ENCODE measurements at places on chromosomes 11 and 22.

DNA sequence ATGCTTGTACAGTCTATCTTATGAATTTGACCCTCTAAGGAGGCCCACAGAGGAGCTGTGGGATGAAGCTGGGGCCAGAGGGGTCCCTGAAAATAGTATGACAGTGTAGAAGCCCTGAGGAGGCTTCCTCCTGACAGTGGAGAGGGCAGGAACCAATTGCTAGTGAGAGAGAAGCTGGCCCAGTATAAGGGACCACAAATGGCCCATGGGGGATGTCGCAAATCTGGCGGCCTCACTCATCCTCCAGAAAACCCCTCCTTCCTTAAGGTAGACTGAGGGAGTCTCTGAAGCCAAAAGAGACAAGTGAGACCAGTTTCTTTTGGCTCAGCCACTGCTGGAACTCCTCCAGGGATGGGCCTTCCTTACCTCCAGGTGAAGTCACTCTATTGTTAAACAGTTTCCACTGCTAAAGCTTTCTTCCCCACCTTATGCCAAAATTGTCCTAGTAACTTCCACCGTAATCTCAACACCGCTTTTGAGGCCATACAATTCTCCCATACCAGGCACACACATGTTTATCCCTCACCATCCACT is 17.8 kb upstream of the CASTOR1 start:
- DNase-seq: no peak

DNA sequence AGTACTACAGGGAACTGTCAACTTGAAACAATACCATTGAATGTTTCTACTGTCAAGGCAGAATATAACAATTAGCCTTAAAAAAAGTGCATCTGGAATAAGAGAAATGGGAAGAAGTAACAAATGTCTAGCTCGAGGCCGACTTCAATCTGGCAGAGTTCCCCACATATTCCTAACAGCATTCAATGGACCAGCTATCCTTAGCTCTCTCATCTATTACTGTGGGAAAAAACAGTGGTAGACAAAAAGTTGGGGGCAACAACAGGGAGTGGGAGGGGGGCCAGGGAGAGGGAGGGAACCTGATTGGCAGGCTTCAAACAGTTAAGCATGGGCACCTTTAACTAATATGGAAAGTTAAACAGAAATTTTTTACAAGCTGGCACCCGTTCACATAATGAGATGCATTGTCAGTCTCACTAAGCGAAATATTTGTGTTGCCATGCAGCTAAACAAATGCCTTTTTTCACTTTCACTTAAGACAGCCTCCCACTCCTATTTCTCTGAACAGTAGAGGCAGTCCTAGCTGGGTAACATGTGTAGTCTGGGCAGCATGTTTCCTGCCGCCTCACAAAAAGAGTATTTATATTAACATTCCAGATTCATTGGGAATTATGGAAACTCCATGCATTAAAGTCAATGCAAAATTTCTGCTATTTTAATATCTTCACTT is 62.2 kb upstream of the SOX6 start:
- DNase-seq: no peak

GRCh38 chr11:75767228-75767572 is 1.4 kb upstream of the DGAT2 start:
- no peak for DNase-seq

GRCh38 chr11:24271798-24272197 is 225.1 kb upstream of the LUZP2 start:
- no peak for DNase-seq

DNA sequence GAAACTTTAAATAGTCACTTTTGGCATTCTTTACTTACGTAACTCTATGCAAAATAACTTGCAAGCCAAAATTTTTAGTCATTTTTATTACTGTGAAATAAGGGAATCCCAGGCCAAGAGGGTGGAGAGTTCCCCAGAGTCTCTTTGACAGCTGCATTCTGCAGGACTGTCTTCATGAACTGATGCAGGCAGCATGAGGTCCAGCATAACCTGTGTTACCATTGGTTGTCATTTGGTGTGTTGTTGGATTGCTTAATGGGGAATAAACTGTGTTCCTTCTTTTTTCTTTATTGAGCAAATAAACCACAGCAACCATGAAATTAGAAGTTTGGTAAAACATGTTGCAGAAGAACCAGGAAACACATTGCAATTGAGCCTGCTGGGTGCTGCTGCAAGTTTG is 24.6 kb downstream of the MMP27 start:
- no peak for DNase-seq

DNA sequence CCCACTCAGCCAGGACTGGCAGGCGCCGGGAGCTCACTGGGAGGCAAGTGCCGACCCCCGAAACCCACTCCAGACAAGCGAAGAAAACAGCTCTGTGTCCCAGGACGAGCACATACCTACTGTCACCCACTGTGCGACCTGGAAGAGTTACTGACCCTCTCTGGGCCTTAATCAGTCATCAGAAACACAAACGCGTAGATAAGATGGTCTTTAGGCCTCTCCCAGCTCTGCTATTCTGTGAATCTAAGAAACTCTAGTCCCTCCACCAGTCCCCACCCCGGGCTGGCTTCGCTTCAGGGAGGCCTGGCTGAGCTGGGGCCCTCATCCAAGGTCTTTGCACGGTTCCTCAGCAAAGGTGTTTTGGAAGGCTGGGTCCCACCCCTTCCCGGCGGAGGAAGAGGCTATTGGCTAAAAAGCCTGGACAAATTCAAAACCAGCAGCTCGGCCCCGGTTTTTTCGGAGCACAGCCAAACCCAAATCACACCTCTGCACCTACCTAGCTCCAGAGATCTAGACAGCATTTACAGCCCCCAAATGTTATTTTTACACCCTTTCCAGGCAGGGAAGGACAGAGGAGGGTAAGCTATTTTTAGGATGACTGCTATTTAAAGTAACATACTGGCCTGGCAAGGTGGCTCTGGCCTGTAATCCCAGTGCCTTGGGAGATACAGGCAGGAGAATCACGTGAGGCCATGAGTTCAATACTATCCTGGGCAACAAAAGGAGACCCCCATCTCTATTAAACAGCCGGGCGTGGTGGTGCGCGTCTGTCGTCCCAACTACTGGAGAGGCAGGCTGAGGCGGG is 13.2 kb upstream of the HDHD5 start:
- no peak for DNase-seq

- no peak for DNase-seq
Observed at GRCh38 chr22:45251825-45252224, 11.1 kb upstream of the KIAA0930 start.

DNA sequence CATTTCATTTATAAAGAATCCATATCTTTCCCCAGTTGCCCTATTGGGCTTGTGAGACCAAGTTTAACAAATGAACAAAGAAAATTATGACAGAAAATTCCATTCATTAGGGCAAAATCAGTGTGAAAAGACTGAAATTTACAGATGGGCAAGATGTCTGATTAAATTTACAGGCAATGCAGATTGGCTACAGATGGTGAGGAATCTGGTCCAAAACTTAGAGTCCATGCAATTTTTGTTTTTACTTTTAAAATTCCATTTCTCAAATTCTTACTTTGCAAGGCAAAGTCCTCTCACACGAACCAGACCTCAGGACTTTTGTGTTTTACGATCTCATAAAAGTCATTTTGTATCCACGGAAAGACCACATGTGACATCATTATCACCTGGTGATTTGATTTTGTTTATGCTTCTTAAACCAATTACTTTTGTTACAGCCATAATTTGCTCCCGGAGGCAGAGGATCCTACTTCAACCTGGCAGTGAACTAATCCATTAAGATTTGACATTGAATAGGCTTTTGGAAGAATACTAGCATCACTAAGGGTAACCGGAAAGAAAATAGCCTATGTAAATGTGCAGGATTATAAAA is 843.7 kb upstream of the CHORDC1 start:
- no peak for DNase-seq

DNA sequence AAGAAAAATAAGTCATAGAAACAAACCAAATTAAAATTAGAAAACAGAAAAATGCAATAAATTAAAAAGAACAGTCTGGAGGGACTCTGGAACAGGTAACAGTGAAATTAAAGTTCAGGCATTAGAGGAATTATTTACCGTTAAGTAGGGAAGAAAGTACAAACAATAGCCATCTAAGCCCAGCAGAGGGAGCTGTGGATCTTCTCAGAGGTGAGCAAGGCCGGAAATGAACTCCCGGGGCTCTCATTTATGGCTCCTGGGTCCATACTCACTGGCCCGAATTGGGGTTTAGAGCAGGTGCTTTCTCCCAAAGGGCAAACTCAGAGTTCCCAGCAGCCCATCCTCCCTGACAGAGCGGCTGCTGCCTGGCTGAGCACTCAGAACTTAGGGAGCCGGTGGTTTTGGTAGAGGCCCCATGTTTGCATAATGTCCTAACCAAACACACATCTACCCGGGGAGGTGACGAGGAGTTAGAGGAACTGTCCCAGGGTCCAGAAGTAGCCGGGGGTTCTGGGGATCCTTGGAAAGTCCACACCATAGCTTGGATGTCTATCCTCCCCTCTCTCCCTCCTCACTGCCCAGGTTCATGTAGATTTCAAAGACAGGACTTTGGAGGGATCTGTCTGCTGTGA is 87.8 kb upstream of the VPREB1 start:
- DNase-seq: no peak

DNA sequence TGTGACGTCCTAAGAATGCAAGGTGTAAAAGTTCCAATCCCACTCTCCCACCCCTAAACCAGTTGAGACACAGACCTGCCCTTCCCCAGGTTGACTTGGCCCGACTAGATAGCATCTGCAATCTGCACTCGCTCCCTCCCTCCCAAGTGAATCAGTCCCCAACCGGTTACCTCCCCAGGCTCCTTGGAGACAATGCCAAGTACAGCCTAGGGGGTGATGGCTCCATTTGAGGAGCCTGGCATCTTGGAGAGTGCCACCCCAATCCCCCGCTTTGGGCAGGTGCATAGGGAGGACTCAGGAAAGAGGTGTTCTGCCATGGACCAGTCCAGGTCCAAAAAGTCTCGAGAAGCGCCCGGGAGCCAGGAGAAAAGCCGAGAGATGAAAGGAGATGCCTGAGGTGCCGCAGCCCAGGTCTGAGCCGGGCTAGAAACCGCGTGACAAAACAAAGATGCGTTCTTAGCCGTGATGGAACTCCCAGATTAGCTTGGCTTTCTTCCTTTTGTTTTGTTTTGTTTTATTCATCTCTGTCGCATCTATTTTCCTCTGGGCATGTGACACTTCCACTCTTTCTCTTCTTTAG is 18.7 kb upstream of the SNX32 start:
- DNase-seq: no peak

- DNase-seq: no peak
Observed at GRCh38 chr22:30582788-30583545, 8.5 kb upstream of the GAL3ST1 start.

DNA sequence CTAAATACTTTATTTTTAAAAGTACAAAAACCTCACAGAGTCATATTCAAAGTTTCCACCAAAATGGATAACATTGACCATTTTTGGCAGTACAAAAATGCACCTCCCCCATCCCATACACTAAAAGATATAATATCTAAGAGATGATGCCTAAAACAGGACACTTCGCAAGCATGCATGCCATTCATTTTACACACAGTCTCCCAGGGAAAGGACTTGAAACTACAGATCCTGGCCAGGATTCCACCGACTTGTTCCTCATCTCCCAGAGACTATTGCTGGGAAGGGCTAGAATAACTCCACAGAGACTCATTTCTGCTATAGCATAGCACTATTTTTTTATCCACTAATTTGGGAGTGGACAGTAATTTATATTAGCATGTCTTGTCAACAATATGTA is 81.7 kb downstream of the MTNR1B start:
- no peak for DNase-seq

GRCh38 chr22:48476577-48476976 is 1351.1 kb downstream of the BRD1 start:
- DNase-seq: no peak

DNA sequence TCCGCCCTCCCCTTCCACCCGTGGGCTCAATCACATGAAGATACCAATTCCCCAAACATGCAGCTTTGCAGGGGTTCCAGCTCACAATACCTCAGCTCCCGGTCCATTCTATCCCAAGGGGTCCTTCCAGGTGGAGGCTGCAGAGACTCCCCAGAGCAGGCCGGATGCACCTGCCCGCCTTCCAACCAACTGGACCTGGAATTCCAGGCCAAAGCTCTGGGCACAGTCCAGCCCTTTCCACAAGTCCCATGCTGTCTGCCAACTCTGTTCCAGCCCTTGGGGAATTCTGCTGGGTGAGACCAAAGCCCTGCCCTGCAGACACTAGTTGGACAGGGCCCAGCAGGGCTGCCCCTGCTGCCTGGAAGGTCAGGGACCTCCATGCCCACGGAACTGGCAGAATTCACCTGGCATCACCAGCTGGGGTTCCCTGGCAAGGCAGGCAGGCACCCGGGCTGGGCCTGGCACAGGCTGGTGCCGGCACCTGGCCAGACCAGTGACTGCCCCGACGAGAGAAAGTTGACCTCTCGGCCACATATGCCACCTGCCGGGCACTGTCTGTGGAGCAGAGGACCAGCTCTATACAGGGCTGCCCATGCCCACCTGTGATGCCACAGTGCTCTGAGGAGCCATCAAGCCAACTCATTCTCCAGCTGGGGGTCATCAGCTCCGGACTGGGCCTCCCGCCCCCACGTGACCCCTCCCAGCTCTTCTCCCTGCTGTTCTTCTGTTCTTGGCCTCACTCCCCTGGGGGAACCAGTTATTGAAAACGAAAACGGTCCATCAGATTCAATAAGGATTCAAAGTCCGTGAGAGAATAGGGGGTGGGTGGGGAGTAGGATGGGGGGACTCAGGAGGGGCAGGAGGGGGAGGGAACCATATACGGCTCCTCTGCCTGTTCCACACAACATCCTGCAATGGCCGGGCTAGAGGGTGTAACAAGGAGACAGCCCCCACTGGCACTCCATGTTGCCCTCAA is 4.7 kb downstream of the SYT7 start:
- no peak for DNase-seq

GRCh38 chr11:95557376-95557775 is 232.2 kb downstream of the FAM76B start:
- DNase-seq: no peak

- no peak for DNase-seq
Observed at GRCh38 chr11:116693593-116694348, 79.0 kb downstream of the BUD13 start.

DNA sequence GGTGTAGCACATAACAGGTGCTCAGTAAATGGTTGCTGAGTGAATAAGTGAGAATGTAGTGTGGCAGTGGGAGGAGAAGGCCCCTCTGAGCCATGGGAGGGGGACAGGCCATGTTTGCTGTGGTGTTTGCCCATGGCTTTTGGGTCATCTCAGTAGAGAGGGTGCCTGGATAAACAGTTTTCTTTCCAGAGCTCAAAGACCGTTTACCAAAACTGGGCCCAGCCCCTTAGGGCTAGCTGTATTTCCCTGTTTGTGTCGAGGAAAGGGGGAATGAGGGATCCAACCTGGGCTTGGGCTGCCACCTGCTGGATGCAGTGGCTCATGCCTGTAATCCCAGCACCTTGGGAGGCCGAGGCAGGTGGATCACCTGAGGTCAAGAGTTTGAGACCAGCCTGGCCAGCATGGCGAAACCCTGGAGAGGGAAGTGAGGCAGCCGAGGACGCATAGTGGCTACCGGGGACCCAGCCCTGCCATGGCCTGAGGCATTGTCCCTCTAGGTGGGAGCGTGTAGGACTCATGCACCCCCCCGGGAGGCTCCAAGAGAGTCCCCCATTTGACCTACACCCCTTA is 8.7 kb upstream of the LTO1 start:
- DNase-seq: no peak

DNA sequence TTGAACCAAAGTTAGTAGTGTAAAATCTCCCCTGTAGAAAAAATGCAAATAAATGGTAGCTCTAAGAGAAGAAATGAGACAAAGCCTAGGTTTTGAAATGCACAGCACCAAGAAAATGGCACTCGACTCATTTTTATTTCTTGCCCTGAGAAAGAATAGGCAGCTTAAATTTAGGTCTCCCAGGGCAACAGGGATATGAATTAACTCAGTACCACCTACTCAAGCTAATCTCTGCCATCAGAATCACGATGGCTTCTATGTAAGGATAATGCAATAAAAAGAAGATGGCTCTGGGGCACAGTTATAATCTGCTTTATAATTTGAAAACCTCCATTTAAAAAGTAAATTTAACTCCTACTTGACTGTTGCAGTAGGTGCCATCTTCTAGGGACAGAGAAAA is 1784.3 kb downstream of the LRRC4C start:
- no peak for DNase-seq
